Panc1 (cell line): ENCODE measurements at places on chromosomes 13 and 19. TPM values are rescaled to one million over a fixed set of nuclear protein-coding genes. Genes with fewer than 3 reads are reported as not detected.
A peak's percentile ranks its signal among the peaks of the same experiment; 100 is the strongest.

DNA sequence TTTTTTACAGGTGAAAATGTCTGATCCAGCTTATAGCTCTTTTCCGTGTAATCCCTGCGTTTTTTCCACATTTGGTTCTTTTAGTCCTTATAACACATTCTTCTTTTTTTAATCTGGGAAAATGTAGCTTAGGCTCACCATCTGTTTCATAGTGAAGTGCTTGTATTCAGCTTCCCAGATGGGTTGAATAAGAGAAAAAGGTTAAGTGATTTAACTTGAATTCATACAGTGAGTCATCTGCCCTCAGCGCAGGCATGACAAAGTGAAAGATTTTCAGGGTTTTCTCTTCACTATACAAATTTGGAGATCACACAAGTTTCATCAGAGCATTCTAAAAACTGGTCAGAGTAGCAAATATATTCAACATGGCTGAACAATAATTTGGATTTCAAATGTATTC is 224.8 kb downstream of the SPRY2 start:
- no peak overlapping the region for H3K27ac ChIP-seq
- H3K36me3 ChIP-seq = no peaks in the 10 kb centered on the region
- H3K4me1 ChIP-seq = no peaks in the 10 kb centered on the region
- no peak for DNase-seq
- H3K4me3 ChIP-seq = no peak overlapping the region
- H3K27me3 ChIP-seq = no peaks in the 10 kb centered on the region

GRCh38 chr13:45413826-45414307 is 4.3 kb downstream of the SLC25A30 start:
- no peaks in the 10 kb centered on the region; the same call in 1 of the 2 replicates for H3K36me3 ChIP-seq
- H3K4me1 ChIP-seq = no peaks in the 10 kb centered on the region; the same call in 1 of the 2 replicates
- DNase-seq = no peak
- H3K4me3 ChIP-seq = no peak overlapping the region
- no peaks in the 10 kb centered on the region for H3K27me3 ChIP-seq

DNA sequence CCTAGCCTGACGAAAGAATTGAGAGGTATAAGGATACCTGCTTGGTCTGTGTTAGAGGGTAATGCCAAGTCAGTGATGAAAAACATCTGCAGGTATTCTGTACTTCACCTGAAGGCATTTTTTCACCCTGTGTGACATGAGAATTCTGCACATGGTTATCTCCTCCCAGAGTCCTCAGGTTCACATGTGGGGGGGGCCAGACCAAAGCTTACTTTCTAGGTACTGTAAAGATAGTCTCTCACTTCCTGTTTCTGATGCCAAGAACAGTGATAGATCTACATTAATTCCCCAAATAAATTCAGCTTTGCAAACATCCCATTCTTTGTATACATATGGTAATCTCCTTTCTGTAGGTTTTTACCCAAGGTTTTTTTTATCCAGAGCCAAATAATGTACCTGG is 53.4 kb downstream of the GPC6 start:
- no peak overlapping the region for H3K4me3 ChIP-seq
- H3K36me3 ChIP-seq = no peaks in the 10 kb centered on the region
- H3K27me3 ChIP-seq = no peaks in the 10 kb centered on the region
- no peaks in the 10 kb centered on the region for H3K4me1 ChIP-seq
- H3K27ac ChIP-seq = no peak overlapping the region

GRCh38 chr19:21474671-21475181 is 30.7 kb upstream of the ZNF429 start:
- no peaks in the 10 kb centered on the region for H3K36me3 ChIP-seq
- peak overlapping the region; percentile 65 for H3K4me3 ChIP-seq
- H3K27ac ChIP-seq = peak overlapping the region; percentile 75
- H3K4me1 ChIP-seq = no peaks in the 10 kb centered on the region; the same call in 1 of the 2 replicates
- no peaks in the 10 kb centered on the region for H3K27me3 ChIP-seq
- peak; percentile 46 for DNase-seq

DNA sequence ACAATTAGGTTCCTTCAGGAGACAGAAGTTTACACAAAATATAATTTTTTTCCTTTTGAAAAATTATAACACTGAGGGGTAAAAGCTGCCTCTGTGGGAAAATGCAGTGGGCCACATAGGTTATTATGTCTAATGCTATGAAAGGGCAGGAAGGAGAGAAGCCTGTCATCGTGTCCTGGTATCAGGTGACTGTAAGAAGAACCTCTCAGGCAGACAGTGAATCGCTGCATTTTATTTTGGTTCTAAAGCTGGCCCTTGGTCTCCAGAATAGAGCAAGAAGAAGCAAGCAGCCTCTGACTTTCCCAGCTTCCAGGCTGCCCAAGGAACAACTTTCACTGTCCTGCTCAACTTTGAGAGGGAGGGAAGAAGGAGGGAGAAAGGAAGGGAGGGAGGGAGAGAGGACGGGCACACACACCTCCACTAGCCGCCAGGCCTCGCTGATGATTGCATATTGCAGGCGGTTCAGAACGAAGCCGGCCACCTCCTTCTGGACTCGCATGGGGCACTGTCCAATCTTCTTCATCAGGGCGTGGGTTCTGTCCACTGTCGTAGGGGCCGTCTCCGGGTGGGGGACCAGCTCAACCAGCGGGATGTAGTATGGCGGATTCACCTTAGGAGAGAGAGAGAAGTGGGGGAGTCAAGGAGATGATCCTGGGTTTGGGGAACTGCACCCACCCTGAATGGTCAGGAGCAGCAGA is 93.8 kb downstream of the CRYL1 start:
- no peaks in the 10 kb centered on the region for H3K4me1 ChIP-seq
- H3K27me3 ChIP-seq = no peaks in the 10 kb centered on the region
- H3K4me3 ChIP-seq = no peak overlapping the region

- H3K27ac ChIP-seq = no peak overlapping the region
- no peak for DNase-seq
- H3K27me3 ChIP-seq = no peaks in the 10 kb centered on the region
- no peaks in the 10 kb centered on the region for H3K36me3 ChIP-seq
Observed at GRCh38 chr19:35773020-35773806, 2.2 kb upstream of the ARHGAP33 start.

GRCh38 chr13:46617229-46617721 is 64.3 kb downstream of the LRCH1 start:
- no peak overlapping the region for H3K27ac ChIP-seq
- no peak overlapping the region for H3K4me3 ChIP-seq
- DNase-seq = no peak
- no peaks in the 10 kb centered on the region for H3K27me3 ChIP-seq
- no peaks in the 10 kb centered on the region; the same call in 1 of the 2 replicates for H3K4me1 ChIP-seq

DNA sequence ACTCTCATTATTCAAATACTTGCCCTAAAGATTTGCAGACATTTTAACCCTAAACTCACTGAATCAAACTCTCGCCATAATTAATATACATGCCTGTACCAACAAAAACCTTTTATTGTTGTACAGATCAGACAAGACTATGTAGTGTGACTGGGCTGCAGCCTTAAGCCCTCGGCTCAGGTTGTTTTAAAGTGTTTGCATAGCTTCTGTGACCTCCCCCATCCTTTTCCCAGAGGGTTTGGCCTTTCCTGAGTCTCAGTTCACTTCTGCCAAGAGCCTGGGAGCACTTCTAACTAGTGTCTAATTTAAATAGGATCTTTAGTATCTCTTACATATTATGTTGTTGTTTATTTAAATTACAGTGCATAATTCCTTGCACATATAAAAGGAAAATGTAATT is 158.2 kb downstream of the HS6ST3 start:
- H3K36me3 ChIP-seq = no peaks in the 10 kb centered on the region
- no peak overlapping the region for H3K27ac ChIP-seq
- no peak for DNase-seq
- H3K27me3 ChIP-seq = no peaks in the 10 kb centered on the region
- H3K4me3 ChIP-seq = no peak overlapping the region

- no peaks in the 10 kb centered on the region for H3K27me3 ChIP-seq
- peaks cover 99% of the 10 kb centered on the region for H3K4me1 ChIP-seq
- no peak for DNase-seq
- H3K4me3 ChIP-seq = no peak overlapping the region
Observed at GRCh38 chr13:97279913-97280312, 57.8 kb downstream of the MBNL2 start.

- H3K27me3 ChIP-seq = no peaks in the 10 kb centered on the region
- no peak for DNase-seq
- no peak overlapping the region for H3K4me3 ChIP-seq
Observed at GRCh38 chr13:76012091-76012721, 376.1 kb downstream of the LMO7 start.

GRCh38 chr19:14410091-14411051 is 8.8 kb downstream of the DDX39A start:
- DNase-seq = no peak
- peaks cover 22% of the 10 kb centered on the region for H3K4me1 ChIP-seq
- no peak overlapping the region for H3K27ac ChIP-seq
- no peak overlapping the region for H3K4me3 ChIP-seq

GRCh38 chr19:37763488-37763887 is 15.9 kb downstream of the ZNF573 start:
- H3K27me3 ChIP-seq = no peaks in the 10 kb centered on the region
- no peak overlapping the region for H3K4me3 ChIP-seq
- no peaks in the 10 kb centered on the region for H3K36me3 ChIP-seq
- DNase-seq = peak; percentile 8

DNA sequence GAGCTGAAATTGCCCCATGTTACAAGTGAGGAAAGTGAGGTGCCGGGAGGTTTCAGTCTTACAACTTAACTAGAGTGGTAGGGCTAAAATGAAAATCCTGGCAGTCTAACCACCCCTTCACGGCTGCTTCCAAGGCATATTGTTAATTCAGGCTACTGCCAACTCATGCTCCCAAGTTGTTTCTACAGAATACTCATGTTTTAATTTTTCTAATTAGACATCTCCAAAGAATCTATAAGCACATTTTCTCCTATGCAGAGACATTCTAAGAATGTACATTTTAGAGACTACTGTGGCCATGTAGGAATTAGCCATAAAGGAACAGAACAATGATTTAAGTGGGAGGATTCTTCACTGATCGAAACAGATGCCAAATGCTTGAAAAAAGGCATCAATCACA is 7.0 kb upstream of the TSC22D1 start:
- no peak overlapping the region for H3K27ac ChIP-seq
- H3K4me3 ChIP-seq = no peak overlapping the region
- peaks cover 7% of the 10 kb centered on the region for H3K4me1 ChIP-seq
- DNase-seq = no peak
- no peaks in the 10 kb centered on the region for H3K27me3 ChIP-seq
- H3K36me3 ChIP-seq = no peaks in the 10 kb centered on the region

DNA sequence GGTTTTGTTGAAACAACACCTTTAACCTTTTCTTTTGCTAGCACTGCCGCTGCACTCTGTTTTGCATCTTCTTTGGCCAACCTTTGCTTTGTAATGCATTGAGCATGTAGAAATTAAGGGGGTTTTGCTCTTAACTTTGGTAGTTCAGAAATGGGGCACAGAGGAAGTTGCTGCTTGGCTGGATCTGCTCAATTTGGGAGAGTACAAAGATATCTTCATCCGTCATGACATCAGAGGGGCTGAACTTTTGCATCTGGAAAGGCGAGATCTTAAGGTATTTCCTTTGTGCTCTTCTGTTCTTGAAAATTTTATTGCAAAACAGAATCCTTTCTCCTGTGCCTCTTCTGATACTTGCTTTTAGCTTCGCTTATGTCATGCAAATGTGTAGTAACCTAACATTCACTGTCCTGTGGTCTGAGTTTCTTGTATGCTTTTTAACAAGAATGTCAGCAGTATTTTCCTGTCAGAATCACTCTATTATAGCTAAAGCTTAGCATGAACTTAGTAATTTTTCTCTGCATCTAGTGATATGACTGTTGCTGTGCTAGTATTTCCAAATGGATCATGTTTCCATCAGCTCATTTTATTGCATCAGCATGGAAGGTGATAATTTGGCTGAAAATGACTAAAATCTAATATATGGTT is 50.7 kb upstream of the AKAP11 start:
- no peak for DNase-seq
- peaks cover 6% of the 10 kb centered on the region; the same call in 1 of the 2 replicates for H3K36me3 ChIP-seq
- H3K4me3 ChIP-seq = no peak overlapping the region
- H3K27ac ChIP-seq = no peak overlapping the region
- H3K27me3 ChIP-seq = no peaks in the 10 kb centered on the region
- H3K4me1 ChIP-seq = no peaks in the 10 kb centered on the region

- no peaks in the 10 kb centered on the region for H3K27me3 ChIP-seq
- no peak overlapping the region for H3K4me3 ChIP-seq
- no peaks in the 10 kb centered on the region for H3K36me3 ChIP-seq
- DNase-seq = no peak
- no peak overlapping the region for H3K27ac ChIP-seq
Observed at GRCh38 chr13:78662467-78662866, 3.5 kb upstream of the OBI1 start.

GRCh38 chr19:18223860-18224524 is 2.2 kb downstream of the PDE4C start:
- H3K4me1 ChIP-seq = no peaks in the 10 kb centered on the region; the same call in 1 of the 2 replicates
- no peaks in the 10 kb centered on the region for H3K36me3 ChIP-seq
- no peaks in the 10 kb centered on the region for H3K27me3 ChIP-seq
- peak; percentile 39 for DNase-seq

DNA sequence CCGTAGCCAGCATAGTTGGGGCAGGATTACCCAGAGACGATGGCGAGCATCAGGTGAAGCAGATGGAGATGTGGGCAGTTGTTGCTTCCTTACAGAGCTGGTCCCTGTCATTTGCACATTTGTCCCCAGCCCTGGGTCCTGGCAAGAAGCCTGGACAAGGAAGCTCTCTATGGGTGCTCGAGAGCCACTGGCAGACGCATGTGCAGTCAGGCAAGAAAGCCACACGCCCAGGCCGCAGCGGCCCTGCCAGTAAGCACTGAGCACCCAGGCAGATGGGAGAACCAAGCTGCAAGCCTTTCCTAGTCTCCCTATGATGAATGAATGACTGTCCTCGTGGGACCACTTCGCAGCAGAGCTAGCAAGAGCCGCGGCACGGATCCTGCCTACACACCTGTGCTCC is 182.8 kb downstream of the FOXO1 start:
- H3K4me1 ChIP-seq = no peaks in the 10 kb centered on the region
- H3K27me3 ChIP-seq = no peaks in the 10 kb centered on the region
- H3K4me3 ChIP-seq = no peak overlapping the region

TEX26 gene
- not detected for total RNA-seq

ZNF560 gene
- not detected for total RNA-seq

ITGBL1 gene
- 14.3 TPM for total RNA-seq

USHBP1 gene
- total RNA-seq = not detected

C19orf25 gene
- 34.7 TPM for total RNA-seq

RINL gene
- total RNA-seq = 1.3 TPM

ADPRHL1 gene
- total RNA-seq = 4.8 TPM

ZNF681 gene
- total RNA-seq = 2.0 TPM

TNNI3 gene
- total RNA-seq = 14.6 TPM
